ENCODE measurements at places on chromosomes 4 and X.

GRCh38 chrX:136954930-136955329 lies 74.4 kb upstream of the RBMX start:
- no peak for DNase-seq

- no peak for DNase-seq
Observed at GRCh38 chrX:16445166-16445752, 204.7 kb upstream of the S100G start.

DNA sequence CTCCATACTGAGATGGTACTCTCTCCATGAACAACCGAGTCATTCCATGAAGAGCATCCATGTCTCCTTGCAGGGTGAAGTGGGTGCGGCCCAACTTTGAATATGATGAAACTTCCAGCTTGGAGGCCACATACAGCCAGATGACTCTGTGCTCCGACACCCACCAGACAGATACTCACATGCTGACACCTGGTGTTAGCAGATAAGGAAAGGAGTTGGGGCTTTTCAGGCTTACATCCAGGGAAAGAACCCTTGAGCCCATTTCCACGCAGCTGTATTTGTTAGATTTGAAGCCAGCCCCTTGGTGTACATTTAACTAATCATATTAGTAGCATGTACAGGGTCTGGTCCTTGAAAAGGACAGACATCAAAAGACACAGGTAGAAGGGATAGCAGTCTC lies 62.1 kb upstream of the PRRG3 start:
- no peak for DNase-seq

DNA sequence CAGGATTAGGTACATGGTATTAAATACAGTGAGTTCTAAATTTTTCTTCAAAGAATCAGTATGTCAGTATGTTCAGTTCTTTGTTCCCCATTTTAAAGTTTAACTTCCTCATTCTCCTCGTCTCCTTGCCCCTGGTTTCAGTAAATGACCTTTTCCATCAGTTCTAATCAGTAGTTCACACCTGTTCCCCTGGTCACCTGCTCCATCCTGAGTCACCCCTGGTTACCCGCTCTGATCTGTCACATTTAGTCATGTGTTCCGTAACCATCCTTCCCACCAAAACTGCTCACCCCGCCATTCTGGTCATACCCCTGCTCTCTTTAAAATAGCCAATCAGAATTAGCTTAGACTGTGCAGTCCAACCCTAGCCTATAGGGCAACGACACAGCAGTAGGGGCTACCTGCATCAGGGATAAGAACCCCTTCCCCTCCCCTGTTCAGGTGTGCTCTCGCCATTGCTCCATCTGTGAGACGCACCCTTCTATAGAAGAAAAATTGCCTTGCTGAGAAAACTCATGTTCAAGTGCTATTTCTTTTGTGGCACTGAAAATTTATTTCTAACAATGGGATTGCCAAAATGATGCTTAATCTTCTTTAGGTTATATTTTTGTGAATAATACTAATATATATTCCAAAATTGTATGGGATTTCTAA lies 181.3 kb downstream of the OR13H1 start:
- no peak for DNase-seq

DNA sequence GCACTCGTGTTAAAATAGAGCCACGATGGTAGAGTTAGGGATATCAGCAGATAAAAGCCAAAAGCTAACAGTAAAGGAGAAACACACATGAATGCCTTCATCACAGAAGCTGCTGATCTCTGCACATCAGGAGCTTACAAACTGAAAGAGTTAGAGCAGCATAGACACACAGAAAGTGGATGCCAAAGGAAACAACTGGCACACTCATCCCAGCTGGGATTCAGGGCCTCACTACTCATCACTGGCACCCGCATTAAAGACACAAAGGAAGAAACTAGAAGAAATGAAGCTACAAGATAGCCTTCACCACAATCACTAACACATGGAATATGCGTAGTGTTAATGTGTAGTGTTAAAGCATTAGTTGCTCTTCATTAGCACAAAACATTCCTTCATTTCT lies 156.4 kb upstream of the TBL1X start:
- no peak for DNase-seq

GRCh38 chrX:24799565-24799964 lies 105.8 kb downstream of the POLA1 start:
- no peak for DNase-seq

DNA sequence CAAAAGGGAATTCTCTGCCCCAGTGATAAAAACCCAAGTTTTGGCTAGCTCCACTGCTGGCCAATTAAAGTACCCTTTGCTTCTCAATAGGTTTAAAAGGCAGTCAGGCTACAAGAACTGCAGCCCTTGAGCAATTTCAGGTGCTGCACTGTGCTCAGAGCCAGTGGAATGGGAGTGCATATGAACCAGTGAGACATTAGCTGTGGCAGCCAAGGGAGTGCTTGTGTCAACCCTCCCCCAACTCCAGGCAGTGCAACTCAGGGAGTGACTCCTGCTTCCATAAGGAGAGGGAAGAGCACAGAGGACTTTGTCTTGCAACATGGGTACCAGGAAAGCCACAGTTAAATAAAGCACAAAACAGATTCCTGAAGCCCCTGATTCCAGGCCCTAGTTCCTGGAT lies 61.6 kb upstream of the VAMP7 start:
- DNase-seq, result no peak

DNA sequence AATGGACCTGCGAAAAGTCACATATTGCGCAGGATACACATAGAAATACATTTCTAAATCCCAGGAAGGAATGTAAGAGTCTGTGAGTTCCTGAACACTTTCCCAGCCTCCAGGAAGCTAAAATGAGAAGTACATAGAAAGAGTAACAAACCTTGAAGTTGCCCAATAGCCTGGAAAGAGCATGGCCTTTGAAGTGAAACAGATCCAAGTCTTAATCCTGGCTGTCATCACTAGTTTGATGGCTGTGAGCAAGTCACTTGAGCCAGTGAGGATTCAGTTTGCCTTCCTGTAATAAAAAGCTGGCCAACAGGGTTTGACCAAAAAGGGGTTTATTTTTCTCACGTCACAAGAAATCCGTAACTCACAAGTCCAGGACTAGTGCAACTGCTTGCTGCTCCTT lies 69.8 kb downstream of the ARHGEF38 start:
- DNase-seq, result no peak

DNA sequence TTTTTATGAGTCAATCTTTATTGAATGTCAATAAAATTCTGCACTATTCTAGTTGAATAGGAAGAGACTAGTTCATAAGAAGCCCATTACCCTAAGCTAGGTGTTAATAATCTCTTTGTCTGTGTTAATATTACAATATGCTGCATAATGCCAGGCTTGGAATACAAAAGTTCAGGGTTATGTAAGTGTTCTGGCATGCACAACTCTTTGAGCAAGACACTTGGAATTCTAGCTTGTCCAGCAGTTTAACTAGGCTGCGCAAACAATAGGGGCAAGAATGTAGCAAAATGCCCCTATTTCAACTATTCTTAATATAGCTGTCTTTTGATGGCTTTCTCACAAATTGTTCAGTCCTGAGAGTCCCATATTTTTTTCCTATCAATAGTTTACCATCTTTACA lies 31.3 kb upstream of the ETNPPL start:
- no peak for DNase-seq

- DNase-seq, result no peak
Observed at GRCh38 chr4:2650276-2650675, 105.9 kb downstream of the TNIP2 start.

DNA sequence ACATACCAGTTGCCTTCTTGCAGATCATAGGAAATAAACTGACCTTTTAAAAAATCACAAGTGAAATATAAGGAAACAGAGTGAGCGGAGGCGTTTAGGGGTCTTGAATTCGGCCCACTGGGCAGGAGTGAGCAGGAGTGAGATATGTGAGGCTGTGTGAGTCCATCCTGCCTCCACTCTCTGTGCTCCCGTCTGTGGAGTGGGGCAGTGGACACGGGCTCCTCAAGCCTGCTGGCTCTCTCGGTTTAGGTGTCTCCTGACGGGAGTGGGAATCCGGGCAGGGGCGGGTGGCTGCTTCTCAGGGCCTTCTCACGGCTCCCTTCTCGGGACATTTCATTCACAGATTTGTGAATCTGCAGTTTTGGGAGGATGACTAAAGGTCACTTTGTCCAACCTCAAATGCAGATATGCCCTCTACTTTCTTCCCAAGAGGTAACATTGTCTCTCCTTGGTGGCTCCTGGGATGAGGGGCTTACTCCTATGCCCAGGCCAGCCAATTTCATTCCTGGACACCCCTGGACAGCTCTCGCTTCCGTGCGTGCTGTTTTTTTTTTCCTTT lies 27.6 kb downstream of the CYTL1 start:
- DNase-seq, result no peak

GRCh38 chr4:44147571-44148075 lies 301.0 kb downstream of the KCTD8 start:
- no peak for DNase-seq

DNA sequence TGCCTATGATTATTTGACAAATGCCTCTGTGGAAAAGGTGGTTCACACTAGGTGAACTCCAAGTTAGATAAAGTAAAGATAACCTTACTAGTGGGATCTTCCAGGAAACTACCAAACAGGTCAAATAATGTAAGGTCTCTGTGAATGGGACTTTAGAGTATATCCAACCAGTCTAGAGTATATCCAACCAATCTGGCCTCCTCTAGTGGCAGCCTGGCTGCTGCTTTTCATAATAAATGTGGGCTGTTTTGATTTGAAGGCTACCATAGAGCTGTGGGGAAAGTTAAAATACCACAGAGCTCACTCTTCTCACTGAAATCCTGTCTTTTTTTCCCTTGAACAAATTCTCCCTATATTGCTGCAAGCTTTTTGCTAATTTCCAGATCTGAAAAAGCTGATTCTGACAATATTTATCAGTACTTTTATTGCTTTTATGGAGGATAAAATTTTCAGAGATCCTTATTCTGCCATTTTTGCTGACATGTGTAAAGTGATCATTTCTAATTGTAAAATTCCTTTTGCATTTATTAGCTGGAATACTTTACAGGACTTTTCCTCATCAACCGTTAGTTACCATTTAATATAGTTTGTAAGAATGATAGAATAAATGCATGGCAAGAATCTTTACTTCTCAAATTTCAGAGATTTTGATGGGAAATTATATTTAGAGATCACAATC lies 111.3 kb downstream of the TET2 start:
- DNase-seq, result no peak

DNA sequence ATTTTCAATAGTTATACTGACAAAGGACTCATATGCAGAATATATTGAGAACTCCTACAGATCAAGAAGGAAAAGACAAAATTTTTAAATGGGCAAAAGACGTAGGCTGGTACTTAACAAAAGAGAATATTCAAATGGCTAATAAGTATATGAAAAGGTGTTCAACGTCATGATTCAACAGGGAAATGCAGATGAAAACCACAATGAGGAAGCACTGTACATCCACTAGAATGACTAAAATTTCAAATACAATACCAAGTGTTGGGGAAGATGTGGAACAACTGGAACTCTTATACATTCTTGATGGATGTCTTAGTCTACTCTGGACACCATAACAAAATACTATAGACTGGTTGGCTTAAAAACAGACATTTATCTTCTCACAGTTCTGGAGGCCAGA lies 1.3 kb upstream of the MRFAP1L1 start:
- no peak for DNase-seq

GRCh38 chr4:56786955-56787354 lies 34.5 kb downstream of the SPINK2 start:
- no peak for DNase-seq

DNA sequence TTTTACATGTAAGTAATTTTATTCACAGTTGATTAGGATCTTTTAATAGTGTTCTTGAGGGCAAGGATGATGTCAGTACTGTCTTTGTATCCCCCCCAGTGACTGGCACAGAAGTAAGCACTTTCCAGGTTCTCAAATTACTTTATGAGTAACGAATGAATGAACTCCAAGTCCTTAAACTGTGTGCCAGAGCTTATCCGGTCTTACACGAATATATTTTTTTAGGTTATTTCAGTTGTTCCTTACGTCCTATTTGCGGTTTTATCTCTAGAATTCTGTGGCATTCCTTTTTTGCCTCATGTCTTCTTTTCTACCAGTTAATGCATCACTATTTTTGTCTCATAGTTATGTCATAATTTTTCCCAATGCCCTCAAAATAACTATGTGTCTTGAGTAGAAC lies 106.9 kb upstream of the MID1IP1 start:
- DNase-seq, result no peak

DNA sequence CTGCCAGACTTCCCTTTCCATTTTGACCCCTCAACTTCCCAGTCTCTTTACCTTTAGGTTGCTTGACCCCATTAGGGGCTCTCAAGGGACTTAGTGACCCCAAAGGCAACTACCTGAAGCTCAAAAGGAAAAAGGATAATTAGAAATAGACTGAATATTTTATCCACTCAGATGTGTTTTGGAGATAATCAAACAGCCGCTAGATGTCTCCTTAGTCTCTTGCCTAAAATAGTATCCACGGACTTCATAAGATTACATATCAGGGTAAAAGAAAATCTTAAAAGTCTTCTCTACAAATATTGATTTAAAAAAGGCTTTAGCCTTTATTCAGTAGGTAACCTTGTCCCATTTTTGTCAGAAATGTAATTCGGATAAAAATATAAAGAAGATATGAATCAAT lies 21.0 kb upstream of the RHOXF2 start:
- no peak for DNase-seq

- no peak for DNase-seq
Observed at GRCh38 chrX:103537871-103538387, 18.6 kb upstream of the RAB40A start.

- no peak for DNase-seq
Observed at GRCh38 chr4:152340818-152341217, 195.1 kb downstream of the FBXW7 start.

- DNase-seq, result no peak
Observed at GRCh38 chr4:106316773-106317409, 541 bp downstream of the AIMP1 start.

- DNase-seq, result no peak
Observed at GRCh38 chr4:81796790-81797528, 325.3 kb upstream of the RASGEF1B start.

DNA sequence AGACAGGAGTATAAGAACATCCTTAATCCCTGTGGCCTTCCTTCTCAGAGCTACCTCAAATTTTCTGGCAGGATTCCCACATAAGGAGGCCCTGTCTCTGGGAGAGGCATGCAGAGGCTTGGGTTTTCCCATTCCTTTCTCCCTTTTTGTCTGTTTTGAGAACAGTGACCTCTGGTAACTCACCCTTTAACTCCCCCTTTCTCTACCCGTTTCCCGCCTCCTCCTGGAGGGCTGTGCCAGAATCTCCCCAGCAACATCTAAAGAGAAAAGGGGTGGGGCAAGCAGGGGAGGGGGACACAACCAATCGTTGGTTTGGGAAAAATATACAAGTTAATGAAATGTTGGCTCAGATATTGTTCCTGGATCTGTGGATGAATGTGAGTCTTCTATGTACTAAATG lies 303.7 kb upstream of the IRS4 start:
- DNase-seq, result no peak

GRCh38 chrX:39756086-39756883 lies 341.5 kb downstream of the BCOR start:
- no peak for DNase-seq

GRCh38 chr4:128462103-128462783 lies 174.6 kb upstream of the PGRMC2 start:
- no peak for DNase-seq

DNA sequence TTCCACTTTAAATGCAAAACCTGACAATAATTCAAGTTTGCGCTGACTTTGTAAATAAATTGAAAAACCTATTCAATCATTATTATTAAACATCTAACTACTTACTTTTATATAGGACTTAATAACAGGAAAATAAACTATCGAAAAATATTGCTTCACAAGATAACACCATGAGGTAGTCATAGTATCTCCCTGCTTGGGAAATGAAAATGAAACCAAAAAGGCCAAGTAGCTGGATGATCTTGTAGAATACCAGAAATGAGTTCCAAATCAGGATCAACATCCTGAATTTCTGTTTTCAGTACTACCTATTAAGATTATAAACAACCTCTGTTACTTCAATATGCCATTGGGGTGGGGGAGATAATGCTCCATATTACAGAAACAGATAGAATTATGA lies 58.9 kb downstream of the CHIC2 start:
- no peak for DNase-seq
